Activated CD4-positive, alpha-beta T cell treated with anti-CD3 and anti-CD28 coated beads, Interleukin-2, amount 10 ng/mL, durations not matched to agents 7 days and 5 days (primary cell): ENCODE measurements at places on chromosomes 4 and X. TPM values are rescaled to one million over a fixed set of nuclear protein-coding genes. Genes with fewer than 3 reads are reported as not detected.

- no peak for DNase-seq
- no peaks in the 10 kb centered on the region for H3K36me3 ChIP-seq
- no peaks in the 10 kb centered on the region for H3K27me3 ChIP-seq
- H3K4me3 ChIP-seq = no peak overlapping the region
- H3K4me1 ChIP-seq = no peaks in the 10 kb centered on the region
Observed at GRCh38 chr4:185916231-185916630, 104.2 kb upstream of the SORBS2 start.

DNA sequence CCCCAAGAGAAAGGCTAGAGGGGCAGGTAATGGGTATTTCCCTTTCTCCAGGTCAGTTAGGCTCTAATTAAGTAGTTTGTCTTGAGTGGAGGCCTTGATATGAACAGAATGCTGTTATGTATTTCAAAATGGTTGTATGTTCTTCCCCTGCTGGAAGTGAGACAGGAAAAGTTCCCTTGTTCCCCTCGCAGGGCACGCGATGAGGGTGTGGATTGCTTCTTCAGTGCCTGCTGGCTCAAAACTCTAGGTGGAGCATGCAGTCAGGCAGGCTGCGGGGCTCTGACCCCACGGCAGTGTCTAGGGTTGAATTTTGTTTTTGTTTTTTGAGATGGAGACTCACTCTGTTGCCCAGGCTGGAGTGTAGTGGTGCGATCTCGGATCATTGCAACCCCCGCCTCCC lies 341.0 kb upstream of the ZCCHC13 start:
- DNase-seq = no peak
- peaks cover 12% of the 10 kb centered on the region for H3K4me1 ChIP-seq
- no peaks in the 10 kb centered on the region for H3K27me3 ChIP-seq
- H3K36me3 ChIP-seq = peaks cover 16% of the 10 kb centered on the region
- H3K4me3 ChIP-seq = no peak overlapping the region
- H3K27ac ChIP-seq = no peak overlapping the region

GRCh38 chr4:141971869-141972268 lies 335.5 kb downstream of the IL15 start:
- no peaks in the 10 kb centered on the region for H3K27me3 ChIP-seq
- no peaks in the 10 kb centered on the region for H3K4me1 ChIP-seq
- no peak overlapping the region for H3K4me3 ChIP-seq

DNA sequence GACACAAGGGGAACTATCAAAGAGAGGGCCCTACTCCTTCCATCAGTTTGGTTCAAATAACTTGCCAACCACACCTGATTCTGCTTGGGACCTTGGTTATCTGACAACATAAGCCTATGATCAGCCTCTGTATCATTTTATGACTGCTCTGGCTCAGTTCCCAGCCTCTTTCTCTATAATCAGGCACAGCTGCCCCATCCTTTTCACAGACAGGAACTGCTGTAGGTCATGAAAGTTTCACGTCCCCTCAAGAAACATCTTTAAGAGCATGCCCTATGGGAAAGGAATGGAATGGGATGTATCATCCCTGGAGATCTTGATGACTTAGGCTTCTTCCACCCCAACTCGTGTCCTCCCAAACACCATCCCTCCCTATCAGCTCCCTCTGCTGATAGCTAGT lies 243.4 kb downstream of the AR start:
- H3K4me3 ChIP-seq = no peak overlapping the region
- H3K27me3 ChIP-seq = no peaks in the 10 kb centered on the region
- DNase-seq = no peak
- H3K27ac ChIP-seq = no peak overlapping the region
- H3K4me1 ChIP-seq = no peaks in the 10 kb centered on the region

ACE2 gene
- not detected for total RNA-seq
